Midbrain (tissue), 1 donor: ENCODE measurements at places on chromosomes 7 and 10.

DNA sequence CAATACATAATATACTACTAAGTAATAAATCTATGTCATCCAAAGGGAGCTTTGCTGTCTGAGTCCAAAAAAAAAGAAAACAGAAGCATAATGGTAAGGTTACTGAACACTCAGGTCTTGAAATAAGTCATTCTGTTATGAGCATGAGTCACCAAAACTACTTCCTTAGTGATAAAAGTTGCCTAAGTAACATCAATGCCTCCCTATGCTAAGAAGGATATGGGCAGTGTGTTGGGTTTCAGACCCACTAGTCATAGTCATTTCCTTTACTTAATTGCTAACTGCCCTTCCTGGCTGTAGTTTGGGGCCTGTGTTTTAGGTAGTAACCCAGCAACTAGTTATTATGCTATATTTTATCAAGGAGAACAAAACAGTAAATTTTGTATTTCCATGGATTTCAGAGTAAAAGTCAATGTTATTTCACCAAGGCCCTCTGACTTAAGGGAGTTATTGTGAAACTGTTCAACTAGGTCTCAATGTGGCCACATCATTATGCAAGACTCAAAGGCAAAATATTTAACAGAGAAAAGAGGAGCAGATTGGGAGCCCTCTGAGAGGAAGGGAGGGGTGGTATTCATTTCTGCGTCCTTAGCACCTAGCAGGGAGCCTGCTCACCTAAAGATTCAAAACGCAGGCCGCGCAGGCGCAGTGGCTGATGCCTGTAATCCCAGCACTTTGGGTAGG lies 11.7 kb upstream of the VIM start:
- no peak for DNase-seq

DNA sequence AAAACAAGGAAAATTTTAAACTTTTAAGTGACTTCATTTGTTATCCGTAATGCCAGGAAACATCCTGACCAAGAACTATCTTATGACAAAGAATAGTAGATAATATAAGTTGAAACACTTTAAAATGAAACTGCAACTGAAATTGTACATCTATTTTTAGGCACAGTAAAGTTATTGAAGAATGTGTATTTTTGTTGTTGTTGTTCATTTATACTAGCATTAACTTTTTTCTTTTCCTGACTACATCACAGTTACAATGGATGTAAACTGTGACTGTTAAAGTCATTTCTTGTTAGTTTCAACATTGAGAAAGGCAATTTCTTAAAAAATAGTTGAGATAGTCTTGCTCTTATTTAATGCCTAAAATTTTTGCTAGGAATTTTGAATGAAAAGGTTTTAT lies 2.6 kb downstream of the CPED1 start:
- DNase-seq, result no peak

DNA sequence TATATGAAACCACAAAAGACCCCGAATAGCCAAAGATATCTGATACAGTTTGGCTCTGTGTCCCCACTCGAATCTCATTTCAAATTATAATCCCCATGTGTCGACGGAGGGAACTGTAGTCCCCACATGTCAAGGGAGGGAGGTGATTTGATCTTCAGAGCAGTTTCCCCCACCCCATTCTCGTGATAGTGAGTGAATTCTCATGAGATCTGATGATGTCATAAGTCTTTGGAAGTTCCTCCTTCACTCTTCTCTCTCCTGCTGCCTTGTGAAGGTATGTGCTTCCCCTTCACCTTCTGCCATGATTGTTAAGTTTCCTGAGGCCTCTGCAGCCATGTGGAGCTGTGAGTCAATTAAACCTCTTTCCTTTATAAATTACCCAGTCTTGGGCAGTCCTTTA lies 13.0 kb downstream of the ELAPOR2 start:
- DNase-seq, result no peak

DNA sequence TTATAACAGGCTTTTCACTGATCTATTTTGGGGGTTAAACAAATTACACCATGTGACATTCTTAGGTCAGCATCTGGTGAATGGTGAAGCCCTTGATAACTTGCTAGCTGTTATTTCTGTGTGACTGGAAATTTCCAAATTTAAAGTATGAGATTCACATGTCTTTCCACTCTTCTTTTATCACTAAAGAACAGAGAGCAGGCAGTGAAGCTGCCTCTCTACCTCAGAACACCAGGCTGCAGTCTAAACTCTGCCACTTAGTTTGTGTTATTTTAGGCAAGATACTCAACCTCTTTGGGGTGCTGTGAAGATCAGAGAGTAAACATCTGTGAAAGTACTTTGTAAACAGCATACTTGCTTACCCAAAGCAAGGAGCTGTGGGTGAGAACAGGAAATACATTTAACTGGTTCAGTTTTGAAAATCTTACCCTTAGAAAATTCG lies 15.5 kb upstream of the SP4 start:
- DNase-seq, result no peak

DNA sequence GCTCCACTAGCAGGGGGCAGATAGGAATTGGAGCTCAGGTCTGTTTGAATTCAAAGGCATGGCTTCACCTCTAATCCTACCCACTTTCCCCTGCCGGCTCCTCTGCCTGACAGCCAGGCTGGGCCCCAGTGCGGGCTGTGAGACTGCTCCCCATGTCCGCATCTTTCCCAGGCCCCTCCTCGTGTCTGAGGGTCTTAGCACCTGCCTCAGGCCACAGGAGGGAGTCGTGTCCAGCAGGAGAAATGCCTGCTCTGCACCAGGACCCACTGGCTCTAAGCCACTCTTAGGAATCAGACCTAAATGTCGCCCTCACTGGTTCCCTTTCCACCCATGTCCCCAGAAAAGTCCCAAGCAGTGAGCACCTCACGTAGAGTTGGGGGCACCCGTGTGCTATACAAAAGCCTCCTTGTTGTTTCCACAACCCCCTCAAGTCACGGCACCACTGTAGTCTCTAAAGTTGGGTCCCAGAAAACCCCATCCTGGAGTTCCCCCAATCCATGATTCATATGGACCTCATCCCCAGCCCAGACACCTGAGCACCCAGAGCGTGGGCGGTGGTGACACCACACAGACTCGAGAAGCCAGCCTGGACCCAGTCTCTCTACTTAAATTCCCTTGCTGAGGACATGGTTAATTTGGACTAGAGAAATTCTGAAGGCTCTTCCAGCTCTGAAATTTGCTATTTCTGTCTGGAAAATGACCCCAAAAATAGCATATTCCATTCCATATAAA lies 466.4 kb upstream of the ZMIZ1 start:
- no peak for DNase-seq

- DNase-seq, result no peak
These were observed 6.8 kb downstream of the DLG5 start for GRCh38 chr10:77919713-77920108.
